ENCODE measurements at places on chromosomes 3 and 15. TPM values are rescaled to one million over a fixed set of nuclear protein-coding genes. Genes with fewer than 3 reads are reported as not detected.

- no peaks in the 10 kb centered on the region for H3K27me3 ChIP-seq
- no peak overlapping the region for H3K4me3 ChIP-seq
- no peak for DNase-seq
- no peaks in the 10 kb centered on the region for H3K36me3 ChIP-seq
- no peak overlapping the region for H3K27ac ChIP-seq
These were observed 61.9 kb downstream of the LRRK1 start for GRCh38 chr15:100981086-100981485.

DNA sequence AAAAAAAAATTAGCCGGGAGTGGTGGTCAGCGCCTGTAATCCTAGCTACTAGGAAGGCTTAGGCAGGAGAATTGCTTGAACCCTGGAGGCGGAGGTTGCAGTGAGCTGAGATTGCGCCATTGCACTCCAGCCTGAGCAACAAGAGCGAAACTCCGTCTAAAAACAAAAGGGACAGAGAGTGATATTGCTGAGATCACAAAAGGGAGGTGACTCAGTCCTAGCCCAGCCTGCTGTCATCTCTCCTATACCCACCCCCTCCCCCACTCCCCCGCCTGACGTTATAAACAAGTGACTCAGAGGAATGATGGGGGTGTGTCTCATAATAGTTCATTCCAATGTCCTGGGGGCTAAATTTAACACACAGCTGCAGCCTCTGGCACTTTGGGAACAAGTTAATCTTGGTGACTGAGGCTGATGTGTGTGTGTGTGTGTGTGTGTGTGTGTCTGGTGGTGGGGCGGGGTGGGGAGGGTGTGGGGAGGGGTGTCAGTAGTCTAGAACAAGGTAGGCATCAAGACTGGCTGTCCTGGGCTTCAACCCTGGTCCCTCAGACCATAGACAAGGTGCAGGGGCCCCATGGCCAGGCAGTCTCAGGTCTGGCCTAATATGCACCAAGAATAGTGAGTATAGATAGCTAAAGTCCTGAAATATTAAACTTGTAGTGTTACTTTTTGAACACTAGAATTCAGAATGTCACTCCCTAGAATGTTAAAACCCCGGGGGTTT, 1.3 kb upstream of the KLHL40 start:
- H3K27ac ChIP-seq: peak overlapping the region; percentile 66
- H3K4me1 ChIP-seq: no peaks in the 10 kb centered on the region
- no peak for DNase-seq
- H3K36me3 ChIP-seq: no peaks in the 10 kb centered on the region

DNA sequence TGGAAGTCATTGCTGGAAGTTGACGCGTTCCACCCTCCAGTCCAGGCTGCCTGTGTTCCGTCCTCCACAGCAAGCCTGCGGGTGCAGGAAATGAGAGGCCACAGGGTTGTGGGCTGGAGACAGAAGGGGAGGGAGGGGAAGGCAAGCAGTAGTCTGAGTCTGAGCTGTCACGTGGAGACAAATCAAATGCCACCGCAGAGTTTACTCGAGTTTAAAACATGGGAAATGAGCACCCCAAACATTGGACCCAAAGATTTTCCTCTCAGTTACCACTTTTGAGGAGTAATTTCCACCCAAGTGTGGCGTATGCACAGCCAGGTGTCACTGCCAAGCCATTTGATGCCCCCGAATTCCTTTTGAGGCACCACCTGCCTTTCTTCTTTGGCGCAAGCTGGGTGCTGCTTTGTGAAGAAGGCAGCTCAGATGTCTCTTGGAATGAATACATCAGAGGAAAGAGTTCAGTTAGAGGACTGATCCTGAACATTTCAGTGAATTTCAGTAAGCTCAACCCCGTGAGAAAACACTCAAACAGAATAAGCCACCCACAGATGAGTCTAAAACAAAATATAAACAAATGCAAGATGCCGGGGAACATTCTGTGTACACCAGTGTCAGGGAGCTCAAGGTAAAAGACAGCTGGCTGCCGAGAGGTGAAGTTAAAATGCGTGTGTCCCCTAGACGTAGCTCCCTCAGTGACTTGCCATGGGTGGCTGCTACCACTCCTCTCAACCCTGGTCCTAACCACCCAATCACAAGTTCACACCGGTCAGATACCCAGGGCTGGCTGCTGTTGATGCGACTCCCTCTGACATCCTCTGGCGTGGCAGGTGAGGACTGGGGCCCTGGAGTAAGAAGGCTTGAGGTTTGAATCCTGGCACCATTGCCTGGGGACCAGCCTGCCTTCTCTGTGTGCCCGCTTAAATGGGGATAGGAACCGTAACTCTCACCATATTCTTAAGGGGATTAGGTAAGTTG, 203.8 kb downstream of the UACA start:
- H3K4me1 ChIP-seq: no peaks in the 10 kb centered on the region
- H3K4me3 ChIP-seq: peak overlapping the region; percentile 19
- no peaks in the 10 kb centered on the region for H3K27me3 ChIP-seq
- DNase-seq: peak; percentile 20

GRCh38 chr15:54820811-54821210, 375.9 kb downstream of the RSL24D1 start:
- H3K36me3 ChIP-seq: no peaks in the 10 kb centered on the region
- H3K4me1 ChIP-seq: no peaks in the 10 kb centered on the region
- H3K27ac ChIP-seq: no peak overlapping the region
- H3K27me3 ChIP-seq: no peaks in the 10 kb centered on the region

GRCh38 chr3:35602395-35602936, 36.9 kb upstream of the ARPP21 start:
- no peak for DNase-seq
- no peaks in the 10 kb centered on the region for H3K27me3 ChIP-seq
- no peaks in the 10 kb centered on the region for H3K36me3 ChIP-seq
- H3K4me1 ChIP-seq: no peaks in the 10 kb centered on the region
- H3K4me3 ChIP-seq: no peak overlapping the region

DNA sequence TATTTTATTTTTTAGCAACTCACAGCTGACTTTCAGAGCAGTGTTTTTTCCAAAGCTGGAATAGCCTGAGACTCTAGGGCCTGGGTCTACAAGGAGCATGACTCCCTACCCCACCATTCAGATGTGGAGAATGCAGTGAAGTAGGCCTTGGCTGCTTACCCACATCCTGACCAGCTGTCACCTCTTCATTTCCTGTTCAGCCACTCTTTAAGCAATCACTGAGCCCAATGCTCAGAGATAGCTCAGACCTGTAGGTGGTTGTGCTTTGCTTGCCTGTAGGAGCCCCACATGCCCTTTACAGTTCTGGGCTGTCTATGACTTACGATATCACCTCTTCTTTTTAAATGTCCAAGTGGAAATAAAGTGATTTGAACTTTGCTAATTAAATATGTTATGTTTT, 148.1 kb downstream of the NEK11 start:
- H3K27ac ChIP-seq: no peak overlapping the region
- no peaks in the 10 kb centered on the region for H3K36me3 ChIP-seq
- H3K4me1 ChIP-seq: no peaks in the 10 kb centered on the region
- no peak overlapping the region for H3K4me3 ChIP-seq

DNA sequence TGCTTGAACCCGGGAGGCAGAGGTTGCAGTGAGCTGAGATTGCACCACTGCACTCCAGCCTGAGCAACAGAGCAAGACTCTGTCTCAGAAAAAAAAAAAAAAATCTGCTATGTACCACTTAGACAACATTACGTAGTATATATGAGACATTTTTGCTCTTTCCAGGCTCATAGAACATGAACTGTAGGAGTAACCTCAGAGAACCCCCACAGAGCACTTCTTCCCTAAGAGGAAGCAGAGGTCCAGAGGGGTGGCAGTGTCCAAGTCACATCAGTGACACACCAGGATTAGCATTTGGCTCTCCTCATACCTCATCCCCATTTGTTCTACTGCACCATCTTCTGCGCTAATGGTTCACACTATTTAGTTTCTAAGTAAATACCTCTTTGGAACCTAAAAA, 33.7 kb downstream of the ARRDC4 start:
- no peaks in the 10 kb centered on the region for H3K27me3 ChIP-seq
- no peaks in the 10 kb centered on the region for H3K36me3 ChIP-seq
- H3K27ac ChIP-seq: no peak overlapping the region
- no peaks in the 10 kb centered on the region for H3K4me1 ChIP-seq
- H3K4me3 ChIP-seq: no peak overlapping the region

- no peaks in the 10 kb centered on the region for H3K27me3 ChIP-seq
- H3K4me3 ChIP-seq: no peak overlapping the region
- H3K36me3 ChIP-seq: no peaks in the 10 kb centered on the region
These were observed 26.6 kb downstream of the TMEM45A start for GRCh38 chr3:100518983-100519382.

DNA sequence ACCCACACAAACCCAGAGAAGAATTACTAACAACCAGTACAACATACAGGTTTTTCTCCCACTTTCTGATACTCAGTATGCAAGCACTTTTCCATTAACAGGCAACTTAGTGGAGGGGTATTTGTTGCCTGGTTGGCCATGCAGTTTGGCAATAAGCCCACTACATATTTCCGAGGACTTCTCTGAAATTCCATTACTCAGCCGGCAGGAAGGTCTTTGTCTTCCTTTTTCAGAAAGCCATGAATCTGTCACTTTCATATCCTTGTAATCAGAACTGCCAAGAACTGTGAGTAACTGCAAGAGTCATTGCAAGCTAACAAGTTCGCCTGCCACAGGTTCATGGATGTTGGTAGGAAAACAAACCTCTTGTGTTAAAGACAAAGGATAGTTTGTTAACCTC, 422.3 kb upstream of the ROBO1 start:
- H3K36me3 ChIP-seq: no peaks in the 10 kb centered on the region
- H3K27me3 ChIP-seq: no peaks in the 10 kb centered on the region
- no peak for DNase-seq
- H3K4me3 ChIP-seq: no peak overlapping the region
- no peaks in the 10 kb centered on the region for H3K4me1 ChIP-seq

DNA sequence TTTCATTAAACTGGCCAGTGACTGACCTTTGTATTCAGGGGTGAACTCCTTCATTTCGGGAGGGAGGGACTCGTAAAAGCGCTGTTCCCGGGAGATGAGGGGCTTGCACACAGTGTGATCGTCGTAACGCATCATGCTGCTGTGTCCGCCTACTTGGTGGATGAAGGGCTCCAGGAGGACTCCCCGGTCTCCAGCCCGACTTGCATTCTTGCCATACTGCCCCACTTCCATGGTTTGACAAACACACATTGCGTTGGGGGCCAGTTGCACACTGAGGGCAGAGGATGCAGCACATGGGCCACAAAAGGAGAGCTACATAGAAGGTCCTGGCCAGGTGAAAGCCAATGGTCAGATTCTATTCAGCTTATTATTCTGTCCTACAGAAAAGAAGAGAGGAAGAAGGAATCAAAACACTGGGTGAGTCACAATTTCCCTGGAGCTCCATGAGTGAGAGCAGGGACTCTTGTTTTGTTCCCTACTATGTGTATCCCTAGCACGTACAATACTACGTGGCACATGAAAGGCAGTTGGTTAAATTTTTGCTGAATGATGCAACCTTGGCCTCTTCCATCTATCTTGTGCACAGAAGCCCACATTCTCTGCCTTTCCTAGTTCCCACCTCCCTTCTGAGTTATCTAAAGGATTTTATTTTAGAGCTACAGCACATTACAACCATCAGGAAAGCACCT, 24.2 kb upstream of the GMPPB start:
- H3K27ac ChIP-seq: no peak overlapping the region
- H3K27me3 ChIP-seq: no peaks in the 10 kb centered on the region
- no peak for DNase-seq
- H3K4me1 ChIP-seq: no peaks in the 10 kb centered on the region
- H3K4me3 ChIP-seq: no peak overlapping the region

GRCh38 chr3:56379723-56380287, 88.5 kb downstream of the ERC2 start:
- DNase-seq: no peak
- H3K27me3 ChIP-seq: no peaks in the 10 kb centered on the region
- no peak overlapping the region for H3K27ac ChIP-seq
- H3K4me3 ChIP-seq: no peak overlapping the region

GRCh38 chr3:196093317-196094111, 11.6 kb upstream of the TFRC start:
- H3K27ac ChIP-seq: peak overlapping the region; percentile 38
- H3K4me1 ChIP-seq: no peaks in the 10 kb centered on the region
- DNase-seq: no peak
- H3K36me3 ChIP-seq: no peaks in the 10 kb centered on the region

- DNase-seq: no peak
- H3K27me3 ChIP-seq: no peaks in the 10 kb centered on the region
- no peak overlapping the region for H3K4me3 ChIP-seq
- no peaks in the 10 kb centered on the region for H3K36me3 ChIP-seq
These were observed 1.7 kb downstream of the TM4SF19 start for GRCh38 chr3:196336319-196337145.

GRCh38 chr15:34023907-34024306, 15.1 kb downstream of the AVEN start:
- no peak for DNase-seq
- no peaks in the 10 kb centered on the region for H3K36me3 ChIP-seq
- no peaks in the 10 kb centered on the region for H3K4me1 ChIP-seq
- H3K27me3 ChIP-seq: no peaks in the 10 kb centered on the region
- H3K4me3 ChIP-seq: no peak overlapping the region
- H3K27ac ChIP-seq: no peak overlapping the region

DNA sequence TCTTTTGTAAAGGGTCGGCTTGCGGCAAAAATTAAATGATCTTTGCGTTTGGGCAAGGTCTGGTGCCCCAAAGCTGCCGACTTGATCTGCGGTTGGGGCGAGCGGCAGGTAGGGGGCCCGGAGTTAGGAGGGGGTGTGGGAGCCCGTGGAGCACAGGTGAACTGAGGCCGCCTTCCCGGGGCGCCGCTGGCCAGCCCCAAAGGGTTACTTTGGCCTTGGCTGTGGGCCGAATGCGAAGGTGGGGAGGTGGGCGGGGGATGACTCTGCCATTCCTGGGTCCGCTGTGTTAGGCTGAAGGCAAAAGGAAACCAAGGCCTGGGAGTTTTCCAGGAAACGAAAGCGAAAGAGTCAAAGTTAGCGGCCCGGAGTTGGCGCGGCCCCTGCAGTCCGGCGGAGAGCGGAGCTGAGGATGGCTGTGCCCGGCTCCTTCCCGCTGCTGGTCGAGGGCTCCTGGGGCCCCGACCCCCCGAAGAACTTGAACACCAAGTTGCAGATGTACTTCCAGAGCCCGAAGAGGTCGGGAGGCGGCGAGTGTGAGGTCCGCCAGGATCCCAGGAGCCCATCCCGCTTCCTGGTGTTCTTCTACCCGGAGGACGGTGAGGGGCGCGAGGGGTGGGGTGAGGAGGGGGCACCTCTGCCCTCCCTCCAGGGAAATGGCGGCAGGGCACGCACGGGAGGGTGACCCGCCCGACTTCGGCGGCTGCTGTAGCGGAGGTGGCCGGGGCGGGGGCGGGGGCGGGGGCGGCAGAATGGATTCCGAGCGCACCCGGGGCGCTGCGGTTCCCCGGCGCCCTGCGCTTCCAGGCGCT, at the start of gene PARP14:
PARP14 (plus strand) TSS at position 365 of the 809 bp plus-strand sequence; CDS start at position 410, 45 bp downstream.
- H3K27me3 ChIP-seq: no peaks in the 10 kb centered on the region
- peak within 1 kb of the TSS; percentile 96 for H3K27ac ChIP-seq

Gene A4GNT
- total RNA-seq: not detected

Gene ARRDC4
- total RNA-seq: 25.8 TPM

Gene UCN2
- total RNA-seq: not detected

Gene UBE2E2
- total RNA-seq: 59.7 TPM

Gene ACKR2
- 6.9 TPM for total RNA-seq

Gene GOLIM4
- total RNA-seq: 34.9 TPM

Gene PPIB
- 331 TPM for total RNA-seq

Gene LRRC31
- 0.29 TPM for total RNA-seq

Gene BFSP2
- not detected for total RNA-seq

Gene TUSC7
- not detected for total RNA-seq

Gene TRNT1
- 19.0 TPM for total RNA-seq

Gene GOLGA6L26
- total RNA-seq: not detected
